Right lung (tissue), 10 donors: ENCODE measurements at places on chromosomes 4 and X.

DNA sequence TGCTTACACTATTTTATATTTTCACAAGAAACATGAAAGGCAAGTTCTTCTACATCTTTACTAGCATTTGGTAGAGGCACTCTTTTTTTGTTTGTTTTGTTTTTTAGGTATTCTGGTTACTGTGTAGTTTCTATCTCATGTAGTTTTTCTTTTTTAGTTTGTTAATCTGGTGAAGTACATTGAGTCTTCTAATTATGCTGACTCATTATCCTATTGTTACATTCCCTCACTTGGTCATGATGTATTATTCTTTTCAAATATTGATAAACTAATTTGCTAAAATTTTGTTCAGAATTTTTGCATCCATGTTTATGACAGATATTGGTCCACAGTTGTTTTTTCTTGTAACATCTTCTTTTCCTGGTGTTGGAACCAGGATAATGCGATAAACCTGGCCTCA lies 4.7 kb downstream of the GK2 start:
- no peak for DNase-seq

DNA sequence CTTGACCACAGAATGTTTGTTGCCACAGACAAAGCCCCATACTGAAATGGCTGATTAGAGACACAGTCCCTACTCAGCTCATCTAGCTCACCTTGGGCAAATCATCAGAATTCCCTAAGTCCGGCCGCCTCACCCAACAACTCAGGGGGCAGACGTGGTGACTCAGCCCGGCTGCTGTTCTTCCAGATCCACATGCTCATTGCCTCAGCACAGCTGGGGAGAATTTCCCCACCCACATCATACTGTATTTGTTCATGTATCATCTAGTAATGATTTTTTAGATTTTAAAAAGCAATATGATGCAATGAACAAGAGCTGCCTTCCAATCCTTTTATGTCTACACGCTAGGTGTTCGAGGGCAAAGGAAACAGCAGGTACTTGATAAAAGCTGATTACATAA lies 333.8 kb upstream of the TENM3 start:
- no peak for DNase-seq

- no peak for DNase-seq
These were observed 128.2 kb downstream of the AFF2 start for GRCh38 chrX:148628621-148629020.

GRCh38 chr4:11069083-11069482 lies 359.6 kb downstream of the HS3ST1 start:
- no peak for DNase-seq

- DNase-seq, result no peak
These were observed 13.0 kb upstream of the PLAC1 start for GRCh38 chrX:134671294-134671693.

GRCh38 chr4:42915484-42915883 lies 23.0 kb downstream of the GRXCR1 start:
- DNase-seq, result no peak

DNA sequence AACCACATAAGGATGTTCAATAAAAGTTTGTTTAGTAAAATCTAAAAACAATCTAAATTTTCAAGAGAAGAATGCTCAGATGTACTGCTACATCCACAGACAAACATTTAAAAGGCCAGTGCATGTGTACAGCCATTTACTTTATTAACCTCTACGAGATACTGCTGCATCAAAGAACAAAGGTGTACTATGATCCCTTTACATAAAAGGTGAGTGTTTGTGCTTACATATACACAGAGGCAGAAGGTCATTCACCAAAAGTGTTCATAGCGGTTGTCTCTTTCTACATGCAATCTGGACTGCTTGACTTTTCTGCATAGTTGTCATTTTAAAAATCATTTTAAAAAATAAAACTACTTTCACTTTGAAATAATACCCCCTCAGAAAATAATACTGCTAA lies 81.7 kb downstream of the AFAP1 start:
- DNase-seq, result no peak

- no peak for DNase-seq
These were observed 19.9 kb downstream of the DHX15 start for GRCh38 chr4:24564488-24564887.

DNA sequence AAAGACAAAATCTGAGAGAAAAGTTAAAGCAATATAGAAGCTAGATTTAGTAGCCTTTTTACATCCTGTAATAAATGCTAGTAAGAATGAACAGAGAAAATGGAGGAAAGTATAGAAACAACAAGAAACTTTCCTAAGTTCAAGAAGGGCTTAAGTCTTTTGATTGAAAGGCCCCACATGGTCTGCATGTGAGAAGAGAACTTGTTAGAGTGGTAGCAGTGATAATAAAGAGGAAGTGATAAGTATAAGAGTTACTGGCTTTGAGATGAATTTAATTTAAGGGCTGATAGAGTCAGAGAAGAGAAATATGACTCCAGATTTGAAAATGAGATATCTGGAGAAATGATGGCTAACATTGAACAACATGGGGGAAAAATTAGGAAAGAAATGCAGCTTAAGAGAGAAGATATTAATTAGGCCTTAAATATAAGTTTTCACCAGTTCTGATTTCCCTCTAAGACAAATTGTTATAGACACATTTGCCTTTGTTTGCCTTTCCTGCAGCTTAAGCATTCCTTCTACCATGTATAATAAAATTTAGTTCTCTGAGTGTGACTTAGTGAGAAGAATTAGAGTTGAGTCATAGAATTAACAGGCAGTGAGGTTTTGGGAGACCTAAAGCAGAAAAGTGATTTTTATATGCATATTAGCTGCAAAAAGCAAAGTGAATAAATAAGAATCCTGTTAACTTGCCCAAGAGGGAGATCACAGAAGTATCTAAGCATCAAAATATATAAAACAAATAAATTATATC lies 18.4 kb downstream of the ZFX start:
- DNase-seq, result no peak

DNA sequence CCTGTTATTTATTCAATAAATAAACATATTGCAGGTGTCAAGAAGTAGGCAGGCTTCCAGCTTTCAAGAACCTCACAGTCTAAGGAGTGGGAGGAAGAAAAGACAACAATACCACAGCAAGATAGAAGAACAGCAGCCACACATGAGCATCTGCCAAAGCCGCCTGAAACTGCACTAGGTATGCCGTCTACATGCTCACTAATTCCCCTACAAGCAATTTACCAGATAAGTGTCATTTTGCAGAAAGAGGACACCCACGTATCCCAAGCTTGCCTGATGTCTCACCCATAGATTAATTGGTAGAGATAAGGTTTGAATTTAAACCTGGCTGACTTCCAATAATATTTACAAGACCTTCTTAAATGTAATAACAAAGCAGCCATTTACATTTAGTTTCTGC lies 439.4 kb upstream of the CPEB2 start:
- no peak for DNase-seq

- DNase-seq, result no peak
These were observed 71.8 kb upstream of the PTPN13 start for GRCh38 chr4:86522349-86522748.

DNA sequence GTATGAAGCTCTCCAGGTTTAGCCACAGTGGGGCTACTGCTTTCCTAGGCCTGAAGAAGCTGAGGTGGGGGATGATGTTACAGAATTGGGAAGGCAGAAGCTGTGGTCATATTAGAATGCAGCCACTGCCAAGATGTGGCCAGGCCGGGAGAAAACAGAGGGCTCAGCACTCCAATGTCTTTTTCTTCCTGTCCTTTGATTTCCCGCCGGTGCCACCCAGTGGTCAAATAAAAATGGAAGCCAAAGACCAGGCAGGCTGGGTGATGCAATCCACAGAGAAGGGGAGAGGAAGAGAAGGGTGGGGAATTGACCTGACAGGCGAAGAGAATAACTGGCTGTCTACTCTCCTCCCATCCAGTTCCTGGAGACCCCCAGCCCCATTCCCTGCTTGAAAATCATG lies 94.9 kb upstream of the SHISA3 start:
- DNase-seq, result no peak

DNA sequence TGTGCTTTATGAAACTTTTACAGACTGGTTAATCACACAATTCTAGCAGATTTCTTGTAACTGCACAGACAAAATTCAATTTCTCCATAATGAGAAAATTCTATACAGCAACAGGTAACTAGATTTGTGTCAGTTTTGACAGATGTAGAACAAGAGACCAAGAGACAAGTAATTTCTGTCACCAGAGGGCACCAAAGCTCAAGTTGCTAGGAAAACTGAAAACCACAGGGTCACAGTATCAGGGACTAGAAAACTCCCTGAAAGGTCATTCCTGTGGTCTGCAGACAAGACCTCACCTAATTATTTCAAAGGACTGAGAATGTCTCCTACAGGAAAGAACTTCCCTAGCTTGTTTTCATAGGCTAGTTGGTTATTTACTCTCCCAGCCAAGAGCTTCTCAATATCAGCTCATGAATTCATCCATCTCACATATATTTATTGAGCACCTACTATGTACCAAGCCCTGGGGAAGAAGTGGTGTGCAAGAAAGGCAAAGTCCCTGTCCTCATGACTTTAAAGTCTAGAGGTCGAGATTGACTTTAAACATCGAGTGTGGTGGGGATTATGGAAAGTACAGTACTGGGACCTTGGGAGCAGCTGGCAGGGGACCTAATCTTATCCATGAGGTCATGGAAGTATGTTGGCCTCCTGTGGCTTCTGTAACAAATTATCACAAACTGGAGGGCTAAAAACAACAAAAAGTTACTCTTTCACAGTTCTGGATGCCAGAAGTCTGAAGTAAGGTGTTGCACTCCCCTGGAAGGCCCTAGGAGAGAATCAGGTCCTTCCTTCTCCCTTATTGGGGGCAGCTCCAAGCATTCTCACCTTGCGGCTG lies 47.8 kb upstream of the SETD7 start:
- DNase-seq, result no peak

- DNase-seq, result no peak
These were observed 70.1 kb downstream of the NAA11 start for GRCh38 chr4:79255793-79256192.

DNA sequence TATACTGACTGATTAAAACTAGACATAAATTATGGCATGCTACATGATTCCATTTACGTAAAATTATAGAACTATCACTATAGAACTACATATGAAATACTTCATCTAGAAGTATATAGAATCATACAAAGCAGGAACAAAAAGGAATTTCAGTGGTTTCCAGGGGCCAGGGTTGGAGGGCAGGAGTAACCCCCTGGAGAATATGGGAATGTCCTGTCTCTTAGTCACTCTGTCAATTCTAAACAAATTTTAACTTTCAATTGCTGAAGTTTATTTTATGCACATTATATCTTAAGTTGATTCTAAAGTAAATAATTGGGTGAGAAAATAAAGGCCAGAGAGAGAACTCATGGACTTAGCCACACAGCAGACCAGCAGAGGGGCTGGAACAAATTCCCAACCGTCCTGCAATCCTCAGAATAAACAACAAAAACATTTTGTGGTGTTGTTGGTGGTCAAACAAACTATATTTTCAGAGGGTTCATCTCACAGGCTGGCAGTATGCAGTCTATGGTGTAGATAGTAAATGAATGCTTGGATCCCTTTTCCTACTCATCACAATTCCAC lies 476.9 kb upstream of the SLIT2 start:
- no peak for DNase-seq

DNA sequence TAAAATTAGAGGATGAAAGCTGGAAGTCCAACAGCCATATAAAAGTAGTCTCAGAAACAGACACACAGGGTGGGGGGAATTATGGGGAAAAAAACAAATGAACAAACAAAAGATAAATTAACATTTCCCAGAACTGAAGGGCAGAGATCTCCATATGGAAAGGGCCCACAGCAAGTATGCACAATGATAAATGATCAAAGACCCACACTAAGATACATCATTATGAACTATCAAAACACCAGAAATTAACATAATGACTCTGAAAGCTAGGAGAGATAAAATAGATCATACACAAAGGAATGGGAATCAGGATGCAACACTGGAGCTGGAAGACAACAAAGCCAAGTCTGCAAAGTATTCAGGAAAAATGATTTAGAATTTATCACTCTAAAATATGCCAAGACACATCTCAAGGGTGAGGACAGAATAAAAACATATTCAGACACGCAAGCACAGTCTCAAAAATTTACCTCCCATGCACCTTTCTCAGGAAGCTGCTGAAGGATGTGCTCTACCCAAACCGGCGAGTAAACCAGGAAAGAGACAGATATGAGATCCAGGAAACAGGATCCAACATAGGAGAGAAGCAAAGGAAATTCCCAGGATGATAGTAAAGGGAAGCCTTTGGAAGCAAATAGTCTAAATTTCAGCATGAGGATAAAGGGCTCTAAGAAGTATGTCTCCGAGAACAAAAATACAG lies 30.7 kb upstream of the KCNE5 start:
- DNase-seq, result no peak

DNA sequence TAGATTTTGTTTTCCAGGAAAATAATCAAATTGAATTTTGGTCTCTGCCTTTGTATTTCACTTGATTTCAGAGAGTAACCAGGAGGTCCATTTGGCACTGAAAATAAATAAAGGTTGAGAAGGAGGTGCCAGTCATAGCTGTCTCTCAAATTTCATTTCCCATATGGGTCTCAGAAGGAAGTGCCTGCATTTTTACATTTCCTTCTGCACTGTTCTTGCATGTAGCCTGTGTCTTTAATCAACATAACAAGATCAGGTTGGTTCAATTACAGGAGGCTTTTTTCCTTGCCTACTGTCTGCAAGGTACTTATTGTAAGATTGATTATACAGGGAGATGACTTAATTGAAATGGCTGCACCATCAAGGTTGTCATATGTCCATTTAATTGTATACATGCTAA lies 15.7 kb downstream of the LRRC66 start:
- DNase-seq, result no peak

GRCh38 chr4:115596265-115597001 lies 483.0 kb upstream of the NDST4 start:
- DNase-seq, result no peak

DNA sequence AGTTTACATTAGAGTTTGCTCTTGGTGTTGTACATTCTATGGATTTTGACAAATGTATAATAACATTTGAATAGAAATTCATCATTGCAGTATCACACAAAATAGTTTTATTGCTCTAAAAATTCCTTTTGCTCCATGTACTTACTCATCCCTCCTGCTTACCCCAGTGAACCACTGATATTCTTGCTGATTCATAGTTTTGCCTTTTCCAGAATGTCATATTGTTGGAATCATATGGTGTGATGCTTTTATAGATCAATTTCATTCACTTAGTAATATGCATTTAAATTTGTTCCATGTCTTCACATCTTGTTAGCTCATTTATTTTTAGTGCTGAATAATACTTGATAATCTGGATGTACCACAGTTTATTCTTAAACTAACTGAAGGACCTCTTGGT lies 1593.2 kb downstream of the C4orf33 start:
- DNase-seq, result no peak
